ENCODE measurements at places on chromosomes 4 and X.

GRCh38 chrX:7946960-7947359 lies 19.7 kb upstream of the PNPLA4 start:
- DNase-seq: no peak

DNA sequence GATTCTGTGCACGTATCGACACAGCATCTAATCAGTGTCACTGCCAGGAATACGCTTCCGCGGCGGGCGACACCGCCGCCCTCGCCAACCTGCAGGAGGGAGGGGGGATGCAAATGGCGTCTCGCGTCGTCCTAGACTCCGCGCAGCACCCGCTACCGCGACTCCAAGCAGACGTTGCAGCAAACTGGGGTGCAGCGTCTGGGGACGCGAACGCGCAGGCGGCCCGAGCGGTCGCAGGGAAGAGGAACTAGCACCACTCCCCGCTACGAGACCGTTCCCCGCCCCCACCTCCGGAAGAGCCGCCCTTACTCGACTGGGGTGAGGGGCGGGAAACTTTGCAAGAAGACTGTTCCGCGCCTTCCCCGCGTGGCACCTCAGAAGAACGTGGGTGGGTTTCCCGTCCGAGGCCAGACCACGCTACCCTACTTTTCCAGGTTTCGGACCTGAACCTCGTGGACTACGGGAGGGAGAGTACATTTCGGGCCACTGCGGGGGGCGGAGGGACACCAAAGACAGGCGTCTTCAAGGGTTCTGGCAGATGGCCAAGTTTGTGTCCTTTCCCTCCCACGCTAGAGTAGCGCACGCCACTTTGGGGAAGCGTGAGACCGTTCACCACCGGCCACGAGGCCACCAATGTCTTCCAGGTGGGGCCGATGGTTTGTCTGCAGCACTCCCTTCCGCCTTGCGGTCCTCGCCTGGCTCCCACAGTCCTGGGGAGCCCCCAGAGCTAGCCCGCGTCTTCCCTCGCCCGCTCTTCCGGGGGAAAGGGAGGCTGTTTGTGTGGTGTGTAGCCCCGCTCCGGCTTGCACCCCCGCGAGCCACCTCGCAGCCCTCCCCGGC lies 78.0 kb upstream of the BCOR start:
- DNase-seq: peak; percentile 79

- DNase-seq: no peak
Observed at GRCh38 chrX:1397441-1398270, 5.7 kb upstream of the SLC25A6 start.

DNA sequence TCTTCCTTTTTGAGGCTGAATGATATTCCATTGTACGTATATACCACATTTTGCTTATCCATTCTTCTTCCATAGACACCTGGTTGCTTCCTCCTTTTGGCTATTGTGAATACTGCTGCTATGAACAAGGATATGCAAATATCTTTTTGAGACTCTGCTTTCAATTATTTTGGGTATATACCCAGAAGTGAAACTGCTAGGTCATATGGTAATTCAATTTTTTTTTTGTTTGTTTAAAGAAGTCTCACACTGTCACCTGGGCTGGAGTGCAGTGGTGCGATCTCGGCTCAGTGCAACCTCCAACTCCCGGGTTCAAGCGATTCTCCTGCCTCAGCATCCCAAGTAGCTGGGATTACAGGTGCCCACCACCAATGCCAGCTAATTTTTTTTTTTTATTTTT lies 75.3 kb downstream of the METTL14 start:
- DNase-seq: no peak

DNA sequence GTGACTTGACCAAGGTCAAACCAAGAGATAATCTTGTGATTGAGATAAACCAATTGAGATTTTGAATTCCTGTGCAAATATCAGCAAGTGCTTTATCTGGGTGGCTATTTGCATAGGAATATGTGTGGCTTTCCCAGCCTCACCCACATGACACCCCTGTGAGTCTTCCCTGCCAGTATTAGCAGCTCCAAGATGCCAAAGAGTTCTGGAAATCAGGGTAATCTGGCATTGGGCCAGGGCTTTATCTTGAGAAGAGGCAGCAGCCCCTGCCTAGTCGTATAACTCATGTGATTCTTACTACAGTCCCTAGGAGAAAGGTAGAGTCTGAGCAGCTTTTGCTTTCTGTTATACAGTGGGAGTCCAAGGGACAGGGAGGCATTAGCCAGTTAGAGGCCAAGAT lies 87.7 kb downstream of the RLIM start:
- no peak for DNase-seq

Data from NCI-H146 (cell line).